ENCODE measurements at places on chromosomes 12 and 14.

GRCh38 chr14:71764701-71765382 lies 167.4 kb upstream of the RGS6 start:
- DNase-seq = no peak

GRCh38 chr12:25775968-25776367 lies 182.5 kb upstream of the RASSF8 start:
- no peak for DNase-seq

DNA sequence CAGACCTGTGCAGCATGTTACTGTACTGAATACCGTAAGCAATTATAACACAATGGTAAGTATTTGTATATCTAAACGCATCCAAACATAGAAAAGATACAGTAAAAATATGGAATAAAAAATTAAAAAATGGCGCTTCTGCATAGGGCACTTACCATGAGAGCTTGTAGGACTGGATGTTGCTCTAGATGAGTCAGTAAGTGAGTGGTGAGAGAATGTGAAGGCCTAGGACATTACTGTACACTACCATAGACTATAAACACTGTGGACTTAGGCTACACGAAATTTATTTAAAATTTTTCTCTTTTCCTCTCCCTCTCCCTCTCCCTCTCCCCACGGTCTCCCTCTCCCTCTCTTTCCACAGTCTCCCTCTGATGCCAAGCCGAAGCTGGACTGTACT lies 194.5 kb upstream of the CDKN3 start:
- no peak for DNase-seq

GRCh38 chr12:47356129-47356700 lies 276.5 kb upstream of the AMIGO2 start:
- peak; percentile 59 for DNase-seq

DNA sequence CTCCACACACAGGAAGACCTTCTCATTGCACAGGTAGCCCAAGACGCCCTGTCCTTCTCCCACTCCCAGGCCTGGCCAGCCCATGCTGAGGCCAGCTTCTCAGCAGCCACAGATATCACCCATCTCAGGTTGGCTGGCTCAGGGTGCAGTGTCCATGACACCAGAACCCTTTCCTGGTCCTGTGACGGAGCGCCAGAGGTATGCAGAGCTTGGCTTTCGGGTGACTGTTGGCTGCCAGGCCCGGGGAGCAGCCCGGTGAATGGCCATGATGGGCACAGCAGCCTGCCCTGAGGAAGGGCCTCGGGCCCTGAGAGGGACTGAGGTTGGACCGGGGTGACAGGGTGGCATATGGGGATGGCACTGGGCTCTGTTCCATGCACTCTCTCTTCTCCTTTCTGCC lies 173.4 kb downstream of the TSPAN9 start:
- DNase-seq = no peak

GRCh38 chr14:32865827-32866376 lies 72.8 kb upstream of the NPAS3 start:
- DNase-seq = no peak

DNA sequence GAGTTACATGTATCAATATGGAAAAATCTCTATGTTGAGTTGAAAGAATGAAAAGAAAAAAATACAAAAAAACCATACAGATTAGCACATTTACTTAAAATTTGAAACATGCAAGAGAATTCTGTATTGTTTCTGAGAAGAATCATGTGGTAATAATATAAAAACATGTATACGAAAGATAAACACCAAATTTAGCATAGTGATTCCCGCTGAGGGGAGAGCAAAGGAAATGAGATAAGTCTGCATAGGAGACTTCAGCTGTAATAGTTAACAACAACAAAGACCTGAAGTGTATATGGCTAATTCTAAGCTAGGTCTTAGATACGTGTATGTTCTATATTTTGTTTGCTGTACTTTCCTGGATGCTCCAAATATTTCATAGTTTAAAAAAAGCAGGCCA lies 46.5 kb downstream of the FNTB start:
- no peak for DNase-seq

DNA sequence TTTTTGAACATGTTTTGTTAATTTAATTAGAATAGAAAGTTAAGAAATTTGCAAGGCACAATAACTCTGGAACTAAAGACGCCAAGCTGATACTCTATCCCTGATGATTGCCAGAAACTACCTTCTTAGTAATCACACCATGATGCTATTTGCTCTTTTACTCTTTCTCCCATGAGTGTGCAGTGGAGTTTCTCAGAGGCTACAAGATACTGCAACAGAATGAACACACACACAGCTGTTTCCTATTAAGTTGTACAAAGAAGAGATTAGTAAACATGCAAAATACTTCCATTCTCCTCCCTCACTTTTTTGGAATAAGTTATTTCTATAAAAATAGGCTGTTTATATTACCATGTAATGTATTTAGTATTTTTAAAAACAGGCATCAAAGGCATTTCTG lies 1367.5 kb downstream of the AACS start:
- no peak for DNase-seq

- no peak for DNase-seq
Measured at GRCh38 chr14:89304561-89304960, 112.5 kb downstream of the FOXN3 start.

- no peak for DNase-seq
Measured at GRCh38 chr12:49518914-49519573, 19.8 kb upstream of the KCNH3 start.

DNA sequence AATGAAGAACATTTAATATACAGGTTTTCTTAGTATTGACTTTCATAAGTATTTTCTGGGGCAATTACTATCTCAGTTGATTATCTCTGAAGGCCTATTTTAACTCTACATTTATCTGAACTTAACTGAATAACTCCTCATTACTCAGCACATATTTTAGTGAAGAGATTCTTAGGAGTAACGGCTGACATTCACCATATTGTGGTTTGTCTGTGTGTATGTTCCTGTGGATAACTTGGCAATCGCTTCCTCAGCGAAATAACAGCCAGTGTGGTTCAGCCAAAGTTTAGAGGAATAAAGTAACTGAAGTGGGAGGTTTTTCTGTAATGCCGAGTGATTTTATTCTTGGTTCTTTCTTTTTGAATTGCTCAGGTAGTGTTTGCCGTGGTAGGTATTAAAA lies 168.0 kb downstream of the RAD51B start:
- no peak for DNase-seq

GRCh38 chr12:75480469-75480949 lies at the start of gene GLIPR1:
TSS of gene GLIPR1 (plus strand) at chr12:75480755. CDS start at chr12:75480881, 126 bp downstream.
- peak; percentile 80 for DNase-seq

DNA sequence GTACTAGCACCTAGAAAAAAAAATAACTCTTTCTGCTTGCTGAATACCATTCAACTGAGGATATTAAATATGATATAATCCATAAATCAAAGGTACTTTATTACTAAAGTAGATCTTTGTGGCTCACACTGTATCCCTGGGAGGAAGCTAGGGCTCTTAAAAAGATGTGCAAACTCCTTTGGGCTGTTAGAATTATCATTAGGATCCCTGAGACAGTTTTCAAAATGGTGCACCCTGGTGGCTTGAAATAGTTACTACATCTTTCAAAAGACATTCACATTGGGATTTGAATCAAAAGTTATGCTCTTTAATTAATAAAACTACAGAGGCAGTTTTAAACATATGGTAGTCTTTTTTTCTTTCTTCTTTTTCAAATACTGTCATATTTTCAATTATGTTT lies 228.5 kb upstream of the G2E3 start:
- no peak for DNase-seq

DNA sequence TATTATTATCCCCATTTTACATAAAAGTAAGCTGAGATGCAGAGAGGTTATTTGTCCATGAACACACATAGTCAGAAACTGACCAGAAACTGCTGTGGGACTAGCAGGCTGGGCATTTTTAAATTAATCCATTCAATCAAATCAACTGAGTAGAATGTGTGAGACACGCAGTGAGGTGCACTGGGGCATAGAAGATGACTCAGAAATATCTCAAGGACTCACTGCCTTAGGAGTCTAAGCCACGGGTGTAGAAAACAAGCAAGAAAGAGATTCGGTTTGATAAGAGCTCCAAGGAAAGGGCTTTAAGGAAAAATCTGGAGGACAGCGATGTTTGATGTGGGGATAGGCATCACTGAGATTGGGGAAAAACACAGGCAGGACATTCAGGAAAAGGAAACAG lies 127.8 kb downstream of the ANO2 start:
- no peak for DNase-seq

- no peak for DNase-seq
Measured at GRCh38 chr14:89640141-89640540, 223.1 kb upstream of the FOXN3 start.

- DNase-seq = no peak
Measured at GRCh38 chr14:74907744-74908143, 15.3 kb downstream of the RPS6KL1 start.

DNA sequence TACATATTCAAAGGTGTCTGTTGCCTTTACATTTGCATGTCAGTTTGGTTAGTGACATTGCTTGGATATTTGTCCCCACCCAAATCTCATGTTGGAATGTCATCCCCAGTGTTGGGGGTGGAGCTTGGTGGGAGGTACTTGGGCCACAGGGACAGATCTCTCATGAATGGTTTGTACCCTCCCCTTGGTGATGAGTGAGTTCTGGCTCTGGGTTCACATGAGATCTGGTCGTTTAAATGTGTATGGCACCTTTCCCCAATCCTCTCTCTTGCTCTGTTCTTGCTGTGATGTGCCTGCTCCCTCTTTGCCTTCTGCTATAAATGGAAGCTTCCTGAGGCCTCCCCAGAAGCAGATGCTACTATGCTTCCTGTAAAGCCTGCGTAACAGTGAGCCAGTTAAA lies 207.9 kb upstream of the DIO3 start:
- DNase-seq = no peak

DNA sequence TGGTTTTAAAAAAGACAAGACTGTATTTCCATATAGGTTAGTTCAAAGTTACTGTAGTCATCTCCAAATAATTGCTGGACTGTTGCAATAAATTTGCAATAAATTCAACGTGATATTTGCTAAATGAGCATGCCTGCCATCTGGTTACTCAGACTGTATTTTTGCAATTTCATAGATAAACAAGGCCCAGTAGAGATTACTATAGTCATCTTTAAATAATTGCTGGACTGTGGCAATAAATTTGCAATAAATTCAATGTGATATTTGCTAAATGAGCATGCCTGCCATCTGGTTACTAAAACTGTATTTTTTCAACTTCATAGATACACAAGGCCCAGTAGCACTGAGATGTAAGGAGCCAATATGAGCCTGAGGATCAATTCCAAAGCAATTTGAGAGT lies 5.6 kb downstream of the NTN4 start:
- no peak for DNase-seq

DNA sequence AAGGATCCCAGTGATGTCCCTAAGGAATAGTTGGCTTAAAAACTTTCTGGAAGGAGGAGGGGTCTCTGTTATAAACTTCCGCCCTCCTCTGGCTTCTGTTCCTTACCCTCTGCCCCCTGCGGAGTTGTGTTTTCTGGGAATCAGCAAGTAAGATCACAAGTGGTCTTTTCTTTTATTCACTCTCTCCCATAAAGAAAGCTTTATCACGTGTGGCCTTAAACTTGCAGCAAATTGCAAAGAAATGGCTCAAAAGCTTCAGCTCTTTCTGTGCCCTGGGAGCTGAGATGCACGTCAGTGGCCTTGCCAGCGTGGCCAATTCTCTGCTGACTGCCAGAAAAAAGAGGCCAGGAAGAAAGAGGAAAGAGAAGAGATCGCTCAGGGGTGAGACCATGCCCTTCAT lies at the start of gene SLCO1C1:
Gene SLCO1C1, plus strand, starts transcription at position 101 of the 400 bp plus-strand sequence. CDS start 4,245 bp downstream, outside the sequence.
- no peak for DNase-seq

DNA sequence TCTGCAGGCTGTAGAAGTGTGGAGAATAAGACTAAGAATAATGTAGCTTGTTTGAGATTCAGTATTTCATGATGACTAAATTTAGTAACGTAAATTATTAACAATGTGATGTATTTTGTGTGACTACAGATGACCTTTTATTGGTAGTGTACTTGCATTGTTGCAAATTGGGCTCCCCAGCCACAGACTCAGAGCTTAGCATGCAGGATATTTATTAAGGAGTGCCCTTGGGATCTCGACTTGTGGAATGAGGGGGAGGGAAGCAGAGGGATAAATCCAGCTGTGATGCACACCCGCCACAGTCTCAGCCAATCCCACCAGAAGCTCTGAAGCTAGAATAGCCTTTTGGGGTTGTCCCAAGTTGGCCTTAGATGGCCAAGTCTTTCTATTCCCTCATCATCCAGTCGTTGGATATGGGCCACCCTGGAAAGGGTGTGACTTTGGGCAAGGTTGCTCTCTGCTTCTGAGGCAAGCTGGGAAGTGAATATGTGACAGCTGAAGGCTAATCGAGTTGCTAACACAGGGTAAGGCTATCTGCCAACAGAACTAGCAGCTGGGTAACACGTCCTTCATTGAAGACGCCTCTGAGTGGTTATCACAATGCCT lies 42.1 kb upstream of the USP44 start:
- no peak for DNase-seq

DNA sequence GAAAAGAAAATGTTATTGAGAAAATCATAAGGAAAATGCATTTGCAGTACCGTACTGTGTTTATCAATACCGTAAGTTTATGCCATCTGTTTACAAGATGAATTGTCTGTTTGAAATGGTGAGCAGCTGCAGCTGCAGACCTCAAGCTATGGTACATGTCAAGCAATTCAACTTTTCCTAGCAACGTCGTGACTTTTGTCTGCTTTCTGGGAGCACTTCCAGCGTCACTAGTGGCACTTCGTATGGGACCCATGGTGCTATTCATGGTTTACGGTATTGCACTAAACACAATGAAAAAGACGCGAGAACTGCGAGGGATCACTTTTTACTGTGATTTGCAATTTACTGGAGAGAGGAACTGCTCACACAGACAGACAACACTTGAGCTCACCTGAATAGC lies 160.8 kb downstream of the UNC79 start:
- DNase-seq = no peak

- no peak for DNase-seq
Measured at GRCh38 chr12:132485619-132486018, 4.3 kb upstream of the FBRSL1 start.

All from stimulated activated CD4-positive, alpha-beta T cell treated with anti-CD3 and anti-CD28 coated beads, Interleukin-4, amount 100 ng/mL, for 24 hours (primary cell).